ENCODE measurements at places on chromosomes 7 and 10. TPM values are rescaled to one million over a fixed set of nuclear protein-coding genes. Genes with fewer than 3 reads are reported as not detected.

GRCh38 chr10:100377830-100378229 lies 30.8 kb downstream of the SCD start:
- no peak overlapping the region for H3K4me3 ChIP-seq
- no peaks in the 10 kb centered on the region for H3K4me1 ChIP-seq
- no peak for DNase-seq
- H3K27ac ChIP-seq, result peak overlapping the region; percentile 35
- no peaks in the 10 kb centered on the region for H3K36me3 ChIP-seq

- peak; percentile 26 for DNase-seq
- no peaks in the 10 kb centered on the region for H3K27me3 ChIP-seq
- H3K36me3 ChIP-seq, result no peaks in the 10 kb centered on the region
- H3K4me3 ChIP-seq, result no peak overlapping the region
Measured at GRCh38 chr7:101410743-101411507, 48.2 kb downstream of the COL26A1 start.

GRCh38 chr7:12685550-12685949 lies 1.9 kb upstream of the ARL4A start:
- H3K4me1 ChIP-seq, result no peaks in the 10 kb centered on the region
- no peak overlapping the region for H3K27ac ChIP-seq
- H3K27me3 ChIP-seq, result no peaks in the 10 kb centered on the region
- no peaks in the 10 kb centered on the region for H3K36me3 ChIP-seq
- no peak overlapping the region for H3K4me3 ChIP-seq

- H3K27ac ChIP-seq, result no peak overlapping the region
- peaks cover 8% of the 10 kb centered on the region for H3K4me1 ChIP-seq
- no peak overlapping the region for H3K4me3 ChIP-seq
- H3K27me3 ChIP-seq, result no peaks in the 10 kb centered on the region
- H3K36me3 ChIP-seq, result no peaks in the 10 kb centered on the region
Measured at GRCh38 chr10:99689461-99689860, 30.2 kb downstream of the ENTPD7 start.

UCMA gene
- total RNA-seq, result not detected

- H3K27ac ChIP-seq, result no peak overlapping the region
- H3K4me1 ChIP-seq, result no peaks in the 10 kb centered on the region
- no peak overlapping the region for H3K4me3 ChIP-seq
- no peaks in the 10 kb centered on the region for H3K36me3 ChIP-seq
Measured at GRCh38 chr10:127855591-127855881, 37.2 kb downstream of the CLRN3 start.

DNA sequence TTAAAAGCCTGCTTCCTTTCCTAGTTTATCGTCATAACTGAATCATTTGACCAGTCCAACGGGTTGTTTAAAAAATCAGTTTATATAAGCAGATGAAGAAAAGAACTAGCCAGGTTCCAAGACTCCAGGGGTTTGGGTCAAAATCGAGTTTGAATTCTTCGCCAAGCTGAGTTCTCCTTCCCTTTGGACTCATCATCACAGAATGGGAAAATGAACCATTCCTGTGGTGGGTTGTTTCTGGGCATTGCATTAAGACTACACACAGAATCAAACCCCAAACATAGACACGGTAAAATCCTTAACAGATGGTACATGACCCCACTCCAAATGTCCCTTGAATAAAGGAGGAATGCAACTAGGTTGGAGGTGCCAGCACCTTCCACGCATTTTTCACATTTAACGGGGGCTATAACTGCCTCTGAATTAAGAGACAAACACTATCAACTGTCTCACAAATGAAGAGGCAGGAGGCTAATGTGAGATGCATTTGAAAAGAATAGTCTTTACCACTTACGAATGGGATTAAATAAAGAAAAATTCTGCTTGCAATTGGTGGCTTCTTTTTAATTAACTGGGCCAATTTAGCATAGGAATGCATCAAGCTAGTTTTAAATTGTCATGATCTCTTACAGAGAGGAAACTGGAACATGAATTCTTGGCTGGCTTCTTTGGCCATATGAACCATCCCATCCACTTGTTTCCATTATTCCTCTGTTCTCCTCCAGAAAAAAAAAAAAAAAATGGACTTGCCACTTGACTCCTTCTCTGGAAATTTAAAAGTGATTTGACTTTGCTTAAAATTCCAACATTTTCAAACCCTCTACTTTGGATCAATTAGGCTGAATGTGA lies 61.1 kb downstream of the CHST15 start:
- H3K4me3 ChIP-seq, result no peak overlapping the region
- no peak for DNase-seq
- H3K27me3 ChIP-seq, result no peaks in the 10 kb centered on the region
- no peaks in the 10 kb centered on the region for H3K36me3 ChIP-seq

All from colonic mucosa (tissue), 4 donors.